ENCODE measurements at places on chromosomes 4 and X. TPM values are rescaled to one million over a fixed set of nuclear protein-coding genes. Genes with fewer than 3 reads are reported as not detected.

GRCh38 chrX:134249241-134249640 lies 12.3 kb downstream of the CCDC160 start:
- DNase-seq = no peak

- DNase-seq = no peak
Observed at GRCh38 chr4:104475652-104476051, 19.0 kb downstream of the CXXC4 start.

- DNase-seq = no peak
Observed at GRCh38 chrX:12234534-12235329, 96.5 kb downstream of the FRMPD4 start.

DNA sequence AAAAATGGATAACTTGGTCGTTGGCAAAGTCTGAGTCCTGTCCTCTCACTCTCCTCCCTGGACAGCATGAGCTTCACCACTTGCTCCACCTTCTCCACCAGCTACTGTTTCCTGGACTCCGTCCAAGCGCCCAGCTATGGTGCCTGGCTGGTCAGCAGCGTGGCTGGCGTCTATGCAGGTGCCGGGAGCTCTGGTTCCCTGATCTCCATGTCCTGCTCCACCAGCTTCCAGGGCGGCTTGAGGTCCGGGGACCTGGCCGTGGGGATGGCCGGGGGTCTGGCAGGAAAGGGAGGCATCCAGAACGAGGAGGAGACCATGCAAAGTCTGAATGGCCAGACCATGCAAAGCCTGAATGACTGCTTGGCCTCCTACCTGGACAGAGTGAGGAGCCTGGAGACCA lies 100.8 kb downstream of the NCAPG start:
- DNase-seq = no peak

DNA sequence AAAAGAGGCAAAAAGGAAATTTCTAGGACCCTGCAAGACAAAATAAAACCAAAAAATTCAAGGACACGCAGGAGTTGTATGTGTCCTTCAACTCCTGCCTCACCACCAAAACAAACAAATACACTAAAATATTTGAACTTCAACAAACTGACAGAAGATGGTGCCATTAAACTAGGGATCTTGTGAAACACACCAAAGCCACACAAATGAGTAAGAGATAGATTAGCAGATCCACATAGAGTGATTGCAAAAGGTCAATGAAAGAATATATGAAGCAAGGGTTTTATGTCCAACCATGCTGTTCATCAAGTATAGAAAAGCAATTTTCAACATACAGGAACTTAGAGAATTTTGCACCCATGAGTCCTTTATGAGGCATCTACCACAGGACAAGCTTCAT lies 40.1 kb upstream of the SCML1 start:
- no peak for DNase-seq

DNA sequence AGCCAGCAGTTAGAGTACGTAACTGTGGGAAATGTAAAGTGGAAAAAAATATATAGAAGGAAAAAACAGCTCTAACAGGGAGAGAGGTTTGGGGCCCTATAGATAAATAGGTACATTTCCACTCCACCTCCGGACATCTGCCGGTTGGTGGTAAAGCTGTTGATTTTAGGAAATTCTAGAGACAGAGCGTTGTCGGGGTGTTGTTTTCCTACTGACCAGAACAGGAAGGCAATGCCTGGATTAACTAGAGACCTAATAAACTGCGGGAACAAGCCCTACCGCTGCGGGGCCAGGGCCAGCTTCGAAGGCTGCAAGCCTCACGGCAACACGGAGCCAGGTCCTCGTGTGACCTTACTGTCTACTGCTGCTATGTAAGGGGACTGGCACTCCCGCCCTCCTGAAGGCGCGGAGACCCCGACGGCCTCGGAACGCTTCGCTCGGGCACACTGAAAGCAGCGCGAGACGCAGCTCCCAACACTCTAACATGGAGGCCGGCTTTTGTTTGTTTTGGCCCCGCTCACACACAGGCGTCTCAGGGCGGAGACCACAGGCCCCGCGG lies 702 bp upstream of the CDKN2AIP start:
- DNase-seq = peak; percentile 51

DNA sequence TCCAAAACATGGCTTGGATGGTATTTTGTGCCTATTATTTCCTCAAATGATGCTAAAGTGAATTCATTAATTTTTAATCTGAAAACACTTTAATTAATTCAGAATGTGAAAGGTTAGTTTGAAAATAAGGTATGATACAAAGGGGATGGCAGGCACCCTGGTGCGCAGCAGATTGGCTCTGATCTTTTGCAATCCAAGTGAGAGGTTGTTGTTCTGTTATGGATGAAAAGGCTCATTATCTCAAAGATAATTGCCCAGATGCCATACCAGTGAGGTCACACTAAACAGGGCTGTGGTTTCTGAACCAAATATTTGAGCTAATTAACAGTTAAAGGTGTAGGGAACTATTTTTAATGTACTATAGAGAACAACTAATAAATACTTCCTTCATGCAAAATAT lies 504.9 kb downstream of the RAPGEF2 start:
- DNase-seq = no peak

DNA sequence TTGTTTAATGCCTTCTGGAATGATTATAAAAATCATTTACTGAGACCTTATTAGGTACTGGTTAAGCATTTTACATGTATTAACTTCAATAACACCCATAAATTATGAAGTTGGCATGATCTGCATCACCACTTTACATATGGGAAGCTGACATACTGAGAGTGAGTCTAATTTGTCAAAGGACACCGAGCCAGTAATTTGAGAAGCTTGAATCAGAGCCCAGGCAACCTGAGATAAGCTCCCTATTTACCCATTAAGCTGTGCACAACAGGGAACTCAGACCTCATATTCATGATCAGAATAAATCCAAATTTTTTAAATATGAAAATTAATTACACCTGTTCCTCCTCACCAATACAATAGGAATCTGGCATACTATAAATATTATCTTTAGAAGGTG lies 247.9 kb upstream of the EPHA5 start:
- no peak for DNase-seq

GRCh38 chr4:16026160-16026761 lies 57.6 kb downstream of the PROM1 start:
- DNase-seq = peak; percentile 31

DNA sequence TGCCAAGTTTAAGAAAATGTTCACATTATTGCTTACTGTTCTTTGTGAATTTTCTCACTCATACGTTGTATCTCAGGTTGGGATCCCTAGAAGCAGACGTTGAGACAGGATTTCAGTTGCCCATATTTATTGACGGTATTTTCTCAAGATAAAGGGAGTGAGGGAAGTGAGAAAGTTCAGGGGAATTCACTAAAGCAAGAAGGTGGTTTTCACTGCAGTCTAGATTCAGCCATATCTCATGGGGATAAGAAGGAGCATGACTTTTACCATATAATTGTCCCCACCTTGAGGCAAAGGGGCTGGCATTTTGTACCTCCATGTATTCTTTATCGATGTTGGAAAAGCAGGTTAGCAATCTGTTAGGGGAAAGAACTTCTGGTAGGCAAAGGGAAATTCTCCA lies 543.0 kb downstream of the CCSER1 start:
- DNase-seq = no peak

- peak; percentile 9 for DNase-seq
Observed at GRCh38 chr4:165355900-165356300, 22.9 kb upstream of the CPE start.

- no peak for DNase-seq
Observed at GRCh38 chrX:49879656-49880277, 483 bp downstream of the USP27X start.

GRCh38 chr4:169269916-169270809 lies 593 bp downstream of the SH3RF1 start:
- DNase-seq = peak; percentile 33

DNA sequence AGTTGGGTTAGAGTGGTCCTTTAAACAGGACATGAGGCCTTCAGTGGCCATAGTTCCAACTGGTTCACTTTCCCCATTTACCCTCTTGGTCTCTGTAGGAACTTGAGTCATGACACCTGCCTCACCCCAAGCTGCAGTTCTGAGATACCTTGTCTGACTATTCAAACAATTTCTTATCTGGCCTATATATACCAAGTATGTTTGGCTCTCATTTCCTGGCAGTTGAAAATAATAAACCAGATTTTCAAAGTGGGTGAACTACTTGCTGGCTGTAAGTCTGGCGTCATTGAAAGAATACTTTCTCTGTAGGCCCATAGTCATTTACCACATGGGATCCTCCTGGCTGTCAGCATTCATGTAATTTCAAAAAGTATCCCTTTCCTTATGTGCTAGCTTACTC lies 228.8 kb downstream of the SHROOM3 start:
- no peak for DNase-seq

- DNase-seq = no peak
Observed at GRCh38 chr4:98081936-98082335, 61.3 kb downstream of the STPG2 start.

The PDLIM5 gene
- polyA plus RNA-seq = 25.5 TPM

The TACC3 gene
- polyA plus RNA-seq = 46.7 TPM

The CFP gene
- polyA plus RNA-seq = 27.8 TPM

The PRR32 gene
- polyA plus RNA-seq = 0.05 TPM

The PFKFB1 gene
- polyA plus RNA-seq = 0.41 TPM

The BRS3 gene
- polyA plus RNA-seq = 0.27 TPM

The F8A2 gene
- not detected for polyA plus RNA-seq

Measured in thymus (tissue), 14 donors.